Vagina (tissue), 2 donors: ENCODE measurements at places on chromosomes 7 and 10. TPM values are rescaled to one million over a fixed set of nuclear protein-coding genes. Genes with fewer than 3 reads are reported as not detected.

Gene SLC13A1
- total RNA-seq: not detected

DNA sequence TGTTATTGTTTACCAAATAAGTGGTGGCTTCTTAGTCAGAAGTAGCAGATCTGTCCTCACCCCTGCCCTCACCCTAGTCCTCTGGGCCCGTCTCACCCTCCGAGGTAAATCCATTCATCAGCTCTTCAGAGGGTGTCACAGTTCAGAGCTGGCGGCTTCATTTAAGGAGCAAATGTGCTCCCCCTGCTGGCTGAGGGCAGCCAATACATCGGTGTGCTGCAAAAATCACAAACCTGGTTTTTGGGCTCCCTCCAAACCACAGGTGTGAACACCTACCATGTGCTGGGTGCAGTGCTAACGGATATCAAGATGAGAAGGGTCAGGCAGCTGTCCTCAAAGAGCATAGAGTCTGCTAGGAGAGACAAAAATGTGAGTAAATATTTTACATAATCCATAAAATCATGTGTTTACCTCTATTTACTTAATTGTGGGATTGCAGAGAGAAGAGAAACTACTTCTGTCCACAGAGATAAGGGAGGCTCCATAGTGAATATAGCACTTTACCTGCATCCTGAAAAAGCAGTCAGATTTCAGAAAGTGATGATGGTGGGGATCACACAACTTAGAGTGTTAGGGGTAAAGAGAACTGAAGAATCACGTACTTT lies 15.5 kb upstream of the CRTAC1 start:
- no peaks in the 10 kb centered on the region for H3K27me3 ChIP-seq
- no peak overlapping the region for H3K27ac ChIP-seq
- no peak for DNase-seq
- no peaks in the 10 kb centered on the region for H3K36me3 ChIP-seq

GRCh38 chr10:28975891-28976531 lies 298.7 kb downstream of the BAMBI start:
- H3K4me3 ChIP-seq: no peak overlapping the region
- no peak overlapping the region for H3K27ac ChIP-seq
- no peaks in the 10 kb centered on the region for H3K27me3 ChIP-seq
- H3K4me1 ChIP-seq: no peaks in the 10 kb centered on the region

Gene FAM241B
- total RNA-seq: 0.98 TPM

DNA sequence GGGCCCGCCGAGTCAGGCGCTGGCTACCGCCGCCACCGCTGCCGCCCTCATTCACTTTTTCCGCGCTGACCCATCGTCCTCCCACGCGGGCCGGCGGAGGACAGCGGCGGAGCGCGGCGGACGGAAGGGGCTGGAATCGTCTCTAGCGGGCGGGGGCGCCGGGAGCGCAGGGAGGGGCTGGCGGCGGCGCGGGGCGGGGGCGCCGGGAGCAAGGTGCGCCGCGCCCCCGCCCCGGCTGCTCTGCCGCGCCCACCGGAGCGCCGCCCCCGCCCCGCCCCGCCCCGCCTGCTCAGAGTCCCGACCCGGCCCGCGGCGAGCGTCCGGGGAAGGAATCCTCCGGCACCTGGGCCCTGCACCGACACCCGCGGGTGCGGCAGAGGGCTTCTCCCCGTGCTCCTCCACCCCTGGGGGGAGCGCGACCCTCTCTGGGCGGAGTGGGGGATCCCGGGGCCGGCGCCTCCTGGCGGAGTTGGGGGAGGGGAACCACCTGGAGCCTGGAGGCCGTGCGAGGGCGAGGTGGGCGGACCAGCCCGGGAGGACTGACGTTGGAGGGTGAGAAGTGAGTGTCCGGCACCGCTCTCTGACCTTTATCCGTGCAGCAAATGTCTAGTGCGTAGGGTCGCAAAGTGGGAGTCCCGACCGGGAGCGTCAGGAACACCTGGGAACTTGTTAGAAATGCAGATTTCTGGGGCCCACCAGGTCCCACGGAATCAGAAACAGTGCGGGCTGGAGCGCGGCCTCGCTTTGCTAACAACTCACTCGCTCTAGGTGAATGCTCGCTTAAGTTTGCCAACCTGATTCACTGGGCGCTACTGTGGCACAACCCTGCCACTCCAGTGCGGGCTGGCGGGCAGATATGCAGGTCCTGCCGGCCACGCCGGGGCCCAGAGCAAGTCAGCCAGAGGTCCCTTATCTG lies at the start of gene COBL:
TSS of gene COBL (minus strand) at position 144 of the 916 bp plus-strand sequence. CDS start 176 bp downstream, outside the sequence.
- no peak for DNase-seq
- no peak within 1 kb of the TSS for H3K27ac ChIP-seq
- H3K4me3 ChIP-seq: peak within 1 kb of the TSS; percentile 54
- peaks cover 7% of the 10 kb centered on the region for H3K4me1 ChIP-seq

- peak overlapping the region; percentile 71 for H3K27ac ChIP-seq
- H3K36me3 ChIP-seq: no peaks in the 10 kb centered on the region
- H3K4me3 ChIP-seq: peak overlapping the region; percentile 93
- peaks cover 26% of the 10 kb centered on the region for H3K4me1 ChIP-seq
- DNase-seq: no peak
- no peaks in the 10 kb centered on the region for H3K27me3 ChIP-seq
These were observed 597 bp downstream of the ZNF277 start for GRCh38 chr7:112206991-112207592.

DNA sequence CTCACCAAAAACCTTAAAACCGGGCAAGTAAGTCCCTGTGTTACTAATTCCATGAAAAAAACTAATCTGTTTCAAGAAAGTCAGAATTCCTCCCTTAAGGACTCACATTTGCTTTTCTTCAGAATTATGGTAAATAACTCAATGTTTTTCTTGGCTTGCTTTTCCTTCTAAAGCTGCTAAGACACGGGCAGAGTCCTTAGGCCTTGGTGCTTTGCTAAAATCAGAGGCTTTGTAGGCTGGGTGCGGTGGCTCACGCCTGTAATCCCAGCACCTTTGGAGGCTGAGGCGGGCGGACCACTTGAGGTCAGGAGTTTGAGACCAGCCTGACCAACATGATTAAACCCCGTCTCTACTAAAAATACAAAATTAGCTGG lies 32.0 kb downstream of the GNA12 start:
- peaks cover 60% of the 10 kb centered on the region for H3K4me1 ChIP-seq
- H3K27me3 ChIP-seq: no peaks in the 10 kb centered on the region
- peak overlapping the region; percentile 84 for H3K27ac ChIP-seq

Gene AKR1C8
- not detected for total RNA-seq
